NCI-H526 (cell line): ENCODE measurements at places on chromosomes 7 and 10.

GRCh38 chr7:74482629-74483401, 29.1 kb downstream of the GTF2IRD1 start:
- DNase-seq: no peak

GRCh38 chr10:128481152-128481840, 355.1 kb upstream of the MKI67 start:
- DNase-seq: no peak

DNA sequence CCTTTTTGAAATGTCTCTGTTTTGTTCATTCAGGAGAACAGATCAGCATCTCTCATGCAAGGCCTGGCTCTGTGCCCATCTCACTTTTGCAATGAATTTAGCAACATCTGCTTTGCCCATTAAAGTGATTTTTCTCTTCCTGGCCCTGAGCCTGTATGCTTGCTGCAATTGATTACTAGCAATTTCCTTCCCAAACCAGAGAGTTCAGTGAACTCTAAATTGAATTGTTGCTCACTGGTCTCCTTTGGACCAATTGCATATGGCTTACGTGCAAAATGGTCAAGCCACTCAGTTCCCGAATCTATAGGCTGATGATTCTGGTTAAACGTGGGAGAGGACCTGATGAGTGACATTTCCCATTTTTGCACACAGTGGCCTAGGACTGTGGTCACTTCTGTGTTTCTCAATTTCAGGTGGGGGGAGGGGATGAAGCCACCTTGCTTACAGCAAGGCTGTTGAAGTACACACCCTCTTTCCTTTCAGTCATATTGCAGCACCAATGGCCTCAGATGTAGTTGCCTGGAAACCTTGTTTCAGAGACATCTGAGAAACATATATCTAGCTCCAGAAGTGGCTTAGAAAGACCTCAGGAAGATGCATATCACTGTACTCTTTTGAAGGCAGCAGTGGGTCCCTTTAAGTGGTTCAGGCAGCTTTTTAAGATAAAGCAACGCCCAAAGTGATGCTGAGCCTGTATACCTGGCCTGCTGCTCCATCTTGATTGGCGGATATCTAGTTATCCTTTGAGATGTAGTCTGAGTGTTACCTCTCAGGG, 201.4 kb downstream of the PTEN start:
- DNase-seq: no peak

- no peak for DNase-seq
Observed at GRCh38 chr7:151133266-151133985, 34.1 kb downstream of the GBX1 start.

- DNase-seq: no peak
Observed at GRCh38 chr7:132544999-132545398, 31.3 kb downstream of the PLXNA4 start.

- DNase-seq: no peak
Observed at GRCh38 chr7:110940756-110941155, 150.2 kb upstream of the LRRN3 start.

DNA sequence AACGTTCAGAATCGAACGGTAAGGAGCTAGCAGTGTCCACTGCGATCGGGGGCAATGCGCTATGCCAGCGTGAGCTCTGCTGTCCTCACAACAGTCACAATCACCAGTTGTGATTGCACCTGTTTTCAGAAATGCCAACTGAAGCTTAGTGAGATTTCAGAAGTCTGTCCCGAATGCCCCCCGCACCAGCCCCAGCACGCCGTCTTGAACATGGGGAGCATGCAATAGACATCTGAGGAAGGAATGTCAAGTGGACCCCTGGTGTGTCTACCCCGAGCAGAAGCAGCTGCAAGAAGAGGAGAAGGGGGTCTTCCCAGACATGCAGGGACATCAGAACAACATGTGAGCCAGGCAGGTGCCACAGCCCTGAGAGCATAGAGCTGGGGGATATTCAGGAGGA, 125.7 kb upstream of the CHST15 start:
- DNase-seq: no peak

- DNase-seq: no peak
Observed at GRCh38 chr7:157056957-157057902, 46.8 kb upstream of the MNX1 start.

DNA sequence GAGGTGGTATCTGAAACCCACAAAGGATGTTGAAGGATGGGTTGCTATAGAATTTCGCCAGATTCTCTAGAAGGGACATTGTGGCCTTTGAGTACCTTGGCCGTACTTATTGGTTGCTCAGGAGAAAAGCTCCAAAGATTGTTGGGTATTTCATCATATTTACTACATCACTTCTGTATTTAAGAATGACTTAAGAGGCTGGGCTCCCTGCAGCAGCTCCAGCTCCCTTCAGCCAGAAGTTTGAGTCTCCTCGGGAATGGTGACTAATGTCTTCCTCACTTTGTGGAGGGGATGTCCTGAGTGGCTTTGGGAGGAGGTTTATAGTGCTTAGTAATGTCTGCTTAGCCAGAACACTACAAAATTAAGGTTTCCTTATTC, 18.1 kb downstream of the MINDY4 start:
- DNase-seq: no peak

DNA sequence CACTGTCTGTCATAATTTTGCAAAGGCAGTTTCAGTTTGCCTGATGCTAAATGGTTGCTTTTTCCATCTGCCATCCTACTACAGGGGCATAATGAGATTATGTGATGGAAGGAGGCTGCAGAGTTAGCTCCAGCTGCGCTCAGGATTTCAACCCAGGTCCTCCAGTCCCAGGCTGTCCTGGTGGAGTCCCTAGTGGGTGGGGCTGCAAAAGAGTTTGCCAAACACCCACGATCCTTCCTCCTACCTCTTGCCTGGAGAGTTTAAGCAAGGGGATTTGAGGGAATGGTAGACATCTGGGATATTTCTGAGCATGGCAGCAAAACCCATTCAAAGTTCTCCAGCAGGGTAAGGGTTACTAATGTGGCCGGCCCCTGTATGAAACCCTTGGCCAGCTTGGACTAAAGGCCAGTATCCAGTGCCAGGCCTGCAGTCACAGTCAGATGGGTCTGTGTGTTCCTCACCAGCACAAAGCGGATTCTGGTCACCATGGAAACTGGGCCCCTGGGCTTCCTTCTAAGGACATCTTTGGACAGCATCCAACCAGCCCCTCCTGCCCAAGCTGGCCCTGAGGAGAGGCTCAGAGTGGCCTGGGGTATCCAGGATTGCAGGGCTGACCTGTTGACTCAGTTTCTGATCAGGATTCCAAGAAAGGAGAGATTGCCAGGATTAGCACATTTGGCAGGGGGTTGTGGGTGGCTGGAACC, 42.7 kb upstream of the CHST3 start:
- no peak for DNase-seq

DNA sequence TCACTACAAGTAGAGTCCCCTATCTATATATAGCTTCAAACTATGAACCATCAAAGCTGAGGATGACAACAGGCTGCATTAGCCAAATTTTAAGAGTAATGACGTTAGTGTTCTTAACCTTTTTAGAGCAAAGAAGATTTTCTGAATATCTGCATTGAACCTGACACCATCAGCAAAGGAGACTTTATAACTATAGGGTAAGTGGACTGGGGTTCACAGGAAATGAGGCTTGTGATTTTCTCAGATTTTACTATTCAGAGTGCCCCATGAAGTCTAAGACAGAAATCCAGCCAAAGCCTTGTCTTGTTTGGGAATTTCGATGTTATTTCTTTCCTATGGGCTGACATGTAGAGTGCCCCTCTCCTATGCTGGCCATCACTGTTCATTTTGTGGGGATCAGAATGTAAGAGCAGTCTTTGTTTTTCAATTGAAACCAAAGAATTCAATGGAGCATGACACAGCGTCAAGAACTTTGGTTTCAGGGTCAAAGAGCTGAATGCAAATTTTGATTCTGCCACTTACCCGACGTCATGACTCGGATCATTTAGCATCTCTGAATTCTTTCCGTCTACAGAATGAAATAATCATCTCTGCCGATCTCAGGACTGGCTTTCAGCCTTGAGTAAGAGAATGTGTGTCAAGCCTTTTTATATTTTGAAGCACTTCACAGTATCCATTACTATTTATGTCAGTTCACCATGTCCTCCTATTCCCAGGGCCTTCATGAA, 52.7 kb downstream of the DENND11 start:
- DNase-seq: peak; percentile 58

GRCh38 chr10:12445701-12446334, 96.5 kb downstream of the CAMK1D start:
- no peak for DNase-seq

DNA sequence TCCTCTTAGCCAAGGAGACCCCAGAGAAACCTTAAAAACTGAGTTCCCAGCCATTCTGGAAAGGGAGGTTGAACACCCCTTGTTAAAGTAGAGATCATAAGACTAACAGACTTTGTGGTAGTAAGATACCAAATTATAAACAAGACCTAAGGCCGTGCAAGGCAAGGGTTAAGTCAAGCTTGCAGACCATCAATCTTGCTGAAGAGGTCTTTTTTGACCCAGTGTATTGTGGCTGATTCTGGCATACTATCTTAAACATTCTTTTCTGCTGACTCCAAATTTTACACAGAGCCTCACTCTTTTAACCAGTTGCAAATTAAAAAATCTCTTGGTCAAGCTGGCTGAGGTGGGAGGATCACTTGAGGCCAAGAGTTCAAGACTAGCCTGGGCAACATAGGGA, 1.2 kb upstream of the TBRG4 start:
- no peak for DNase-seq

DNA sequence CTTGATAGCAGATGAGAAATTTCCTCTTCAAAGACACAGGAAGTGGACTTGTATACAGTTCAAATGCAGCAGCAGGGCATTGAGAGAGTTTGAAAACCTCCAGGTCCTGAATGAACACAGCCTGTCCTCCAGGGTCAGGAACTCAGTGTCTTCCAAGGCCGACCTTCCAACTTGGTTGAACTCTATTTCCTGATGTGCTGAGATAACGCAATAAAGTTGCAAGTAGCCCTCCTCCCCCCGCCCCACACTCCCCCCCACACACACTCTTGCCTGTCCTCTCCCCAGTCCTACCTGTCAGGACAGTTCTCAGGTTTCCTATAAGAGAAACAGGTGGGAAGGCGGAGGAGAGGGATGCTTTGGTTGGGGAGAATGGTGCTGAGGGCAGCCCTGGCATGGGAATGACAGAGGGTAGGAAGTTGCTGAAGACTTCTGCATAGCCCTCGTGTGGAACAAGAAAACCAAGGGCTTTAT, 90.0 kb downstream of the CCDC71L start:
- no peak for DNase-seq

- DNase-seq: no peak
Observed at GRCh38 chr10:126060261-126060931, 164.0 kb downstream of the FANK1 start.

GRCh38 chr10:127149501-127150081, 46.8 kb downstream of the INSYN2A start:
- no peak for DNase-seq

GRCh38 chr10:69323622-69324021, 45.3 kb downstream of the HK1 start:
- no peak for DNase-seq

DNA sequence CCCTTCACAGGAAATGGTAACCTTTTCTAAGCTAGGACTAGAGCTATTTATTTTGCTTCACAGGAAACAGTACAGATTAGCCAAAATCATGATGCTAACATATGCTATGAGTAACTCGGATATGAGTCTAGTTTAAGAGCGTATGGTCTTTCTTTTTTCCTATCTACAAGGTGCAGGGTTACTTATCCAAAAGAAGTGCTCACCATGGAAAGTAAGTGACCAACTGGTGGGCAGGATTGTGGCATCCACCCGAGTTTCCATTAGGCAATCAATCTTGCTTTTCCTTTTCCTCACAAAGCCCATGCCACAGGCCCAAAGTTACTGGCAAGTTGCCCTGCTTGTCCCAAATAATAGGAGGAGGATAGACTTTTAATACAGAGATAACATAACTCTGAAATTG, 765.1 kb upstream of the POM121L12 start:
- DNase-seq: no peak

DNA sequence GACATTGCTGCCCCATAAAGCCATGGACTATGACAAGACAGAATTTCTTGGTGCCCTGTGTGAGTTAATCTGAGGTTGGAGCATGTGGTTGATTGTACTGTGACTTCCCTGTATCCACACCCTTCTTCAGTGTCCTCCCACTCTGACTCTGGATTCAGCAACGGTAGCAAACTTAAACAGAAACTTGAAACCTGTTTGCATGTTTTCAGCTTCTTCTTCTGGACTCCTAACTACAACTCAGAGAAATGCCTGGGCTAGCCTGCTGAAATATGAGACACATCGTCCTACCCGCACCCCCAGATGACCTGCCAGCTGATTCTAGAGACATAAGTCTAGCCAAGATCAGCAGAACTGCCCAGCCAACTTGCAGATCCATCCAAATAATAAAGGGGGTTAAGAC, 78.4 kb downstream of the IPMK start:
- DNase-seq: peak; percentile 31

DNA sequence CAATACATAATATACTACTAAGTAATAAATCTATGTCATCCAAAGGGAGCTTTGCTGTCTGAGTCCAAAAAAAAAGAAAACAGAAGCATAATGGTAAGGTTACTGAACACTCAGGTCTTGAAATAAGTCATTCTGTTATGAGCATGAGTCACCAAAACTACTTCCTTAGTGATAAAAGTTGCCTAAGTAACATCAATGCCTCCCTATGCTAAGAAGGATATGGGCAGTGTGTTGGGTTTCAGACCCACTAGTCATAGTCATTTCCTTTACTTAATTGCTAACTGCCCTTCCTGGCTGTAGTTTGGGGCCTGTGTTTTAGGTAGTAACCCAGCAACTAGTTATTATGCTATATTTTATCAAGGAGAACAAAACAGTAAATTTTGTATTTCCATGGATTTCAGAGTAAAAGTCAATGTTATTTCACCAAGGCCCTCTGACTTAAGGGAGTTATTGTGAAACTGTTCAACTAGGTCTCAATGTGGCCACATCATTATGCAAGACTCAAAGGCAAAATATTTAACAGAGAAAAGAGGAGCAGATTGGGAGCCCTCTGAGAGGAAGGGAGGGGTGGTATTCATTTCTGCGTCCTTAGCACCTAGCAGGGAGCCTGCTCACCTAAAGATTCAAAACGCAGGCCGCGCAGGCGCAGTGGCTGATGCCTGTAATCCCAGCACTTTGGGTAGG, 11.7 kb upstream of the VIM start:
- no peak for DNase-seq

DNA sequence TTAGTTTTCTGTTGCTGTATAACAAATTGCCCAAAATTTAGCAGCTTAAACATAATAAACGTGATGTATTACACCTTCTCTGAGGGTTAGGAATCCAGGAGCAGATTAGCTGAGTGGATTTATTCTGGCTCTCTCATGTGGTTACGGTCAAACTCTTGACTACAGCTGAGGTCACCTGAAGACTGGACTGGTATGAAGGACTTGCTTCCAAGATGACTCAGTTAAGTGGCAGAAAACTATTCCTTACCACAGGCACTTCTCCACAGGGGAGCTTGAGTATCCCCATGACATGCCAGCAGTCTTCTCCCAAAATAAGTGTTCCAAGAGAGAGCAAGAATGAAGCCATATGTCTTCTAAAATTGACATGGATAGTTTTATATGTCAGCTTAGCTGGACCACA, 957.2 kb upstream of the GHITM start:
- DNase-seq: no peak

GRCh38 chr10:105149371-105149891, 508.3 kb downstream of the SORCS3 start:
- DNase-seq: no peak

GRCh38 chr7:36391436-36392198, 2.0 kb downstream of the ANLN start:
- peak; percentile 67 for DNase-seq

- DNase-seq: peak; percentile 34
Observed at GRCh38 chr7:1169409-1170368, 9.7 kb upstream of the ZFAND2A start.

- DNase-seq: no peak
Observed at GRCh38 chr10:84540022-84540616, 211.7 kb downstream of the CCSER2 start.

GRCh38 chr7:30896783-30897637, 14.6 kb upstream of the AQP1 start:
- DNase-seq: no peak

GRCh38 chr10:129369566-129369965, 97.5 kb upstream of the MGMT start:
- DNase-seq: no peak
